Progenitor cell of endocrine pancreas (in vitro differentiated cells): ENCODE measurements at places on chromosomes 1 and 21. TPM values are rescaled to one million over a fixed set of nuclear protein-coding genes. Genes with fewer than 3 reads are reported as not detected.

DNA sequence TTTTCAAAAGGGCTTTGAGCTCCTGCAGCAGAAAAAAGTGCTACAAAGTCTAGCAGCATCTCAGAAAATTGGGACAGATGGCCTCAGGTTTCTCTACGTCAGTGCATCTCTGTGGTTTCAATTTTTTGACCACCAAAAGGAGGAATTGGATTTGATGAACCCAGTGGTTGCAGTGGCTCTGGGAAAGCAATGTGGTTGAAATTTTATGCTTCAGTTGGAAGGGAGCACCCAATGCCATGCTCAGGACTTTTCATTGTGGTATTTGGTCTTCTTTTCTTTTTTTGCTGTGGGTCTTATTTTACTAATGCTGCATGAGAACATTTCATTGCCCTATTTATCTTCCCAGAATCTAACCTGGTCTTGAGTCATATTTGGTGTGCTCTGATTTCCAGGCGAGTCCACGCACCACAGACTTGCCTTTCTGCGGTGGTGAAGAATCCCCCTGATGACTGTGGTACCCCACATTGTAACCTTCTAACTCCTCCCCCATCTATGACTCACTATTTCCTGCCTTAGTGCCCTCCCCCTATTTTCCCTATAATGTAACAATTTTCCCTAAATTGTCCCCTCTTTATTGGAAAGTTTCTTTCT lies 56.7 kb downstream of the S1PR1 start:
- no peaks in the 10 kb centered on the region for H3K36me3 ChIP-seq
- no peak overlapping the region for H3K27ac ChIP-seq
- H3K27me3 ChIP-seq = peaks cover 10% of the 10 kb centered on the region
- H3K4me1 ChIP-seq = peaks cover 7% of the 10 kb centered on the region

- H3K27ac ChIP-seq = no peak overlapping the region
- H3K4me3 ChIP-seq = no peak overlapping the region
- peaks cover 9% of the 10 kb centered on the region for H3K4me1 ChIP-seq
- DNase-seq = no peak
Observed at GRCh38 chr1:43308635-43309404, 8.0 kb downstream of the TIE1 start.

DNA sequence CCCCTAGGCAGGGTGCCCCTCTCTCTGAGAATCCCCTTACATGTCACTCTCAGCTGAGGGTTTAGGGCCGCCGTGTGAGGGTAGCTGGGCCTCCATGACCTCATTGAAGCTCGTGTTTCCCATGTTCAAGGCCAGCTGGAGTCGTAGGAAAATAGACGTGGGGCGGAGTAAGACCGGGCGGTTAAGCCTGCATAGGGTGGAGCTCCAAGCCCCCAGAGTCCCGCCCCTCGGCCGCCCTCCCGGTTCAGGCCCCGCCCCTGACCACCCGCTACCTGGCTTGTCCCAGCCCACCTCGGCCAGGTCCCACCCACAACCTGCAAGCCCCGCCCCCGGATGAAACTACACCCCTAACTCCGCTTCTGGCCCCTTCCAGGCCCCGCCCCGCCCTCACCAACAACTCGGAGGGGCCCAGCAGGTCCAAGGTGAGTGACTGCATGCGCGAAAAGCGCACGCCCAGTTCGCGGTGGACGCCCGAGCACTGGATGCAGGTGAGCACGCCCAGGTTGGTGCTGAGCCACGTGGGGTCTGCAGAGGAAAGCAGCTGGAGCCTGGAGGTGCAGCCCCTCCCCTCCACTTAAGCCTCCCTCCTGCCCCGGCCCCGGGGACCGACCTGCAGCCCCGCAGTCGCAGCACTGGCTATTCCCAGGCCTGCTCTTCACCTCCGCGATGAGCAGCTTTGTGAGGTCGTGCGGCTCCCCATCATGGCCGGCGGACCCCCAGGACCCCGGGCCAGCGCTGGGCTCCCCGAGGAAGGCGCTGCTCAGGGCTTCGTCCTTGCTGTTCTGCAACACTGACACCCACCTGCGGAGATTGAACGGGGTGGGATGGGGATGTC lies 12.2 kb upstream of the TCEA3 start:
- no peak overlapping the region for H3K27ac ChIP-seq
- H3K4me3 ChIP-seq = no peak overlapping the region
- H3K36me3 ChIP-seq = peaks cover 27% of the 10 kb centered on the region
- H3K27me3 ChIP-seq = no peaks in the 10 kb centered on the region

DNA sequence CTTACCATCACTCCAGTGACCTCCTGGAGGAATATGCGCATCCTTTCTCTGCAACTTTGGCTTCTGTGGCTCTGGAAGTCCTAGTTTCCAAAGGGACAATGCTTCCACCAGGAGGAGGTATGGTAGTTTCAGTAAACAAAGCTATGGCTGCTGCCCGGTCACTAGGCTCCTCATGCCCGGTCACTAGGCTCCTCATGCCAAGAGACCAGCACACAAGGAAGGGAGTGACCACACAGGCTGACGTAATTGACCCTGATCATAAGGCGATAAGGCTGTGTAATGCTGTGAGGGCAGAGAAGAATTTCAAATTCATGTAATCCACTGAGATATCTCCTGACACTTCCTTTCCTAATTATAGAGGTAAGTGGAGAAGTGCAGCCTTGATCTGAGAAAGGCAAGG lies 102.9 kb downstream of the DTL start:
- peaks cover 7% of the 10 kb centered on the region for H3K36me3 ChIP-seq
- no peaks in the 10 kb centered on the region for H3K27me3 ChIP-seq
- no peak overlapping the region for H3K4me3 ChIP-seq
- DNase-seq = no peak

The FCRL2 gene
- not detected in 2 replicates for total RNA-seq
